Activated naive CD4-positive, alpha-beta T cell (primary cell): ENCODE measurements at places on chromosomes 7 and 10.

- no peak for DNase-seq
Observed at GRCh38 chr7:96069401-96069800, 252.5 kb downstream of the SLC25A13 start.

DNA sequence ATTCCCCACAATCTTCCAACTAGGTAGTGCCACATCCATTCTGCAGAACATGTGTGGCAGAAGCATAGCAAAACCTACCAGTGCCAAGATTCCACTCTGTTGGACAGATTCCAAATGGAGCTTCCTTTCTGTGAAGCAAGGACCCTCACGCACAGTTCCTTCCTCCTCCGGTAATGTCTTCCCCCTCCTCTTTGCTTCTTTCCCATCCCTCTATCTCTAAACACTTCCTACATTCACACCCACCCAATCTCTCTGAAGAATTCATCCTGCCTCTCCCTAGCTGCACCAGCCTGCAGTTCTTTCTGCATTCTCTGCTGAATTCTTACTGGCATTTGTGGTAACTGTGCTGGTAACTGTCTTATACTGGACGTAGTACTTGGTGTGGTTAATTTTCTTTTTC is 124.9 kb downstream of the RNLS start:
- no peak for DNase-seq

- DNase-seq: no peak
Observed at GRCh38 chr7:129247087-129247486, 22.3 kb downstream of the AHCYL2 start.

DNA sequence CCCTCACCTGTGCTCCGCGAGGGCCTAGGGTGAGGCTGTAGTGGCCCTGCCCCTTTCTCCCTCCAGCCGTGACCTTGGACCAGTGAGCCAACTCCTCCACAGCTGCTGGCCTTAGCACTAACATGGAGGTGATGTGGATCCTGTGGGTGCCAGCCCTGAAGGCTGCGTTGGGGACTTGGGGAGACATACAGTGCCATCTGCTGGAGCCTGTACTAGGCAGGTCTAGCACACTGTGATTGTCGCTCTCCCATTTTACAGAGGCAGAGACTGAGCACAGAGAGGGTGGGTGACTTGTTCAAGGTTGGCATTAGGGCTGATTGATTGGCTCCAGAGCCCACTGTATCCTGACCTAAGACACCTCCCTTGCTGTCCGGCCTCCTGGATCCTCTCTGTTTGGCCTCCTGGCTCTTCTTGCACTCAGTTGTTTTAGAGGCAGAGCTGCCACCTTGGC is 37.6 kb downstream of the PRF1 start:
- DNase-seq: no peak

- no peak for DNase-seq
Observed at GRCh38 chr10:78630944-78631838, 437.6 kb upstream of the ZMIZ1 start.

DNA sequence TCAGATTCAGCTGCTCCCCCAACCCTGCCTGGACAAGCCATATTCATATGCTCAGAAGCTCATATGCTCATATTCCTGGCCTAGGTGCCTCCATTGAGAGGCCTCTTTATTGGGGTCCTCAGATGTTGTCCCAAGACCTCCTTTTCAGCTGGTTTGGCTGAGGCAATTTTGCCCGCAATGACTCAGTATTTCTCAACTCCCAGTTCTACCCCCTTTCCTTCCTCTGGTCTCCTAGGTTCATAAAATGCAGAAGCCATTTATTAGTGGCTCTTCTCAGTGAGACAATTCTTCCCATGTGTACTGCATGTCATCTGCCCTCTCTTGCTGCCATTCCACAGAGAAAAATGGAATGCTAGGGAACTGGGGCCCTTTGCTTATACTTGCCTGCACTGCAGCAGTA is 110.7 kb downstream of the INHBA start:
- DNase-seq: no peak

- no peak for DNase-seq
Observed at GRCh38 chr7:152025937-152026890, 740 bp downstream of the GALNT11 start.

DNA sequence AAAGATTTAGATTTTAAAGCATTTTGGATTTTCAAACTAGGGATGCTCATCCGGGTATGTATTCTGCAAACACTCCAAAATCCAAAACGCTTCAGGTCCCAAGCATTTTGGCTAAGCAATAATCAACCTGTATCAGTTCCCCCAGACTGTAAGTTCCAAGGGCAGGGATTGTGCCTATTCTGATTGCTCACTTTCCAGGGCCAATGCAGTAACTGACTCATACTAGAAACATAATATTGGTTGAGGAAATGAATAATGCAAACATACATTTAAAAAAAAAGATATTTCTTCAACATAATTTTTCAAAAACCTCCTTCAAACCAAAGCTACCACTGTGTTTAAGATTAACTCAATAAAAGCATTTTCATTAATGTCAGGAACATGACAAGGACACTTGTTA is 69.5 kb downstream of the HIBADH start:
- no peak for DNase-seq

DNA sequence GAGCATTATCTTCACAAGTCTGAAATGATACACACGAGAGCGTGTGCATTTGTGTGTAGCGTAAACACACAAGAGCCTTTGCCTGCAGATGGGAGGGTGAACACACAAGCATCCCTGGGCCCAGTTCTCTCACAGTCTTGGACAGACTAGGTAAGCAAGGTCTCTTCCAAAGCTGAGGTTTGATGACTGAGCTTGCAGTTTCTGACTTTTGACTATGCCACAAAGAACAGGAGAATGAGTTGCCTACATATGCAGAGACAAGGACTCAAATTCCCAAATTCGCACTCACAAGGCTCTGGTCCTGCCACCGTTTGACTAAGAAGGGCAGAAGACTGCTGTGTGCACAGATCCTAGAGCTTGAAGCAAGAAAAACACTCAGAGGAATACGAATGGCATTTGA is 55.8 kb downstream of the FAM53B start:
- DNase-seq: no peak

DNA sequence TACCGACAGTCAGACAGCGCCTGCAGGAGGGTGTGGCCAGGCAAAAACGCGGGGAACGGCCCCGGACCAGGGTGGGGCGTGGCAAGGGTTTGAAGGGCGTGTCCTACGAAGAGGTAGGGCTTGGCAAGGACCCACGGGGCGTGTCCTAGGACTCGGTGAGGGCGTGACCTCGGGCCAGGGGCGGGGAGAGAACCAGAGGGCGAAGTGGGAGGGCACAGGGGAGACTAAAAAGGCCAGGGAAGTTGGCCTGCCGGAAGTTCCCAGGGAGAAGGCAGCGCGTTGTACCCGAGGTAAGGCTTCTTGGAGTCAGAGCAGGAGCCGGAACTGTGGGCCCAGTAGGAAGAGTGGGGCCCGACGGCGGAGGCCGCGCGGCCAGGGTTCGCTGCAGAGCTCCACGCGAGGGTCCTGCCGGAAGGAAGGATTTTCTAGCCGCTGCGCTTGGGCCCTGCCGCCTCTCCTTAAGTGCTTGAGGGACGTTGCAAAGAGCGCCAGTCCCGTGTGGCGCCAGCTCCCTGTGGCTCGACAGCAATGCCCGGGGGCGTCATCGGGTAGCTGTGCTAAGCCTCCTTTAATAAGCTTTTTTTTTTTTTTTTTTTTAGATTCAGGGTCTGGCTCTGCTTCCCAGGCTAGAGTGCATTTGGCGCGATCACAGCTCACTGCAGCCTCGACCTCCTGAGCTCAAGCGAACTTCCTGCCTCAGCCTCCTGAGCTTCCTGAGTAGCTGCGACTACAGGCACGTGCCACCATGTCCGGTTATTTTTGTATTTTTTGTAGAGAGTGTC is at the start of gene PTER:
Gene PTER (plus strand): TSS at position 253 of the 782 bp plus-strand sequence. CDS start 47,375 bp downstream, outside the sequence.
- peak; percentile 97 for DNase-seq

DNA sequence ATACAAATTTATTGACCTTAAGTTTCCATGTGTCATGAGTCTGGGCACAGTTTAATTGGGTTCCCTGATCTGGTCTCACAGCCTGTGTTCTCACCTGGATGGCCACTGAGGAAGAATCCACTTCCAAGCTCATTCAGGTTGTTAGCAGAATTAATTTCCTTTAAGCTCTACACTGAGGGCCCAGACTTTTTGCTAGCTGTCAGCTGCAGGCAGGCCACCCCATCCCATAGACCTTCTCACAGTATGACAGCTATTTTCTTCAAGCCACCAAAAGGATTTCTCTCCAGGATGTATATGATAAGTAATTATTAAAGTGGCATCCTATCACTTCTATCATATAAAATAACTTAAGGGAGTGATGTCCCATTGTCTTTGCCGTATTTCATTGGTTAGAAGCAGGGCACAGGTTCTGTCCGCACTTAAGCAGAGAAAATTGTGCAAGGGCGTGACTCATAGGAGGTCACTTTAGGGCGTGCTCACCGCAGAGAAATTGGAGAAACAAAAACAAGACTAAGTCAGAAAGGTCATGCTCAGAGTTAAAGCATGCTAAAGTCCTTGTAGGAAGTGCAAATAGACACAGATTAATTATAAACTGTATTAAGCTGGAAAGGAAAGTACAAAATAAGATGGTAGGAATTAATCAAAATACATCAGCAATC is 109.9 kb downstream of the AHR start:
- DNase-seq: no peak

- DNase-seq: no peak
Observed at GRCh38 chr7:47710201-47710935, 128.5 kb upstream of the TNS3 start.

GRCh38 chr7:30363778-30364563 is 79.6 kb downstream of the ZNRF2 start:
- no peak for DNase-seq

GRCh38 chr7:110760341-110760740 is 330.6 kb upstream of the LRRN3 start:
- DNase-seq: no peak

GRCh38 chr7:22363756-22364422 is 6.9 kb upstream of the RAPGEF5 start:
- no peak for DNase-seq

- no peak for DNase-seq
Observed at GRCh38 chr10:11724938-11725776, 17.0 kb upstream of the ECHDC3 start.

- no peak for DNase-seq
Observed at GRCh38 chr10:6089334-6090219, 743 bp downstream of the RBM17 start.
